Common myeloid progenitor, CD34-positive (primary cell): ENCODE measurements at places on chromosomes 6 and 20.

- DNase-seq, result no peak
Measured at GRCh38 chr20:62208795-62209755, 11.0 kb downstream of the HRH3 start.

DNA sequence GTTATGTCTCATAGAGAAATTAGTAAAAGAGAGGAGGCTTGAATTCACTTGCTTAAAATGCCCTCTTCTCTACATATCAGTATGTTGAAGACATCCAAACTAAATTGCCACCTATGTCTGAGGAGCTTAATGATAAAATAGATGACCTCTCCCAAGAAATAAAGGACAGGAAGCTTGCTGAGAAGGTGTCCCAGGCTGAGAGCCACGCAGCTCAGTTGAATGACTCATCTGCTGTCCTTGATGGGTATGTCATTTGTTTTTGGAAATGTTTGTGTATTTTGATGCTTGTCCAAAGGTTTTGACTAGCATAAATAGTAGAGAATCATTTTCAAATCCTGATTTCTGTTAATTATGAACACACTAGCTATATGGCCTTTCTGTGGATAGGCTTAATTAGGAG, 307.7 kb downstream of the ARHGAP18 start:
- no peak for DNase-seq

DNA sequence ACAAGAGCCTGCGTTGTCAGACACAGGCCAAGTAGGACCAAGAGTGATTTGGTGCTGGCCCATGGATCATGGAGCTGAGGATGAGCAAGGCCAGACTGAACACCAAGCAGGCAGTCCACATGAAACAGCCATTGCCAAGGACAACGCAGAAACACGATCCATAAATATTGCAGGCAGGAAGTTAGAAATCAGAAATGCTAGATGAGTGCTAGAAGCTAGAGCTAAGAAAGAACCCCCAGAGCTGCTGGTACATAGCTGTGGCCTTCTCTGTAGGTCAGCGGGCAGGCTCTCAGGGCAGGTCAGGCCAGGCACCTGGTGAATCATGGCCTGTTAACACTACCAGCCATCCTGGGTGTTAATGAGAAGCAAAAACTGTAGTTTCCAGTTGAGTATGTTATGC, 119.7 kb downstream of the ALDH8A1 start:
- DNase-seq, result no peak

DNA sequence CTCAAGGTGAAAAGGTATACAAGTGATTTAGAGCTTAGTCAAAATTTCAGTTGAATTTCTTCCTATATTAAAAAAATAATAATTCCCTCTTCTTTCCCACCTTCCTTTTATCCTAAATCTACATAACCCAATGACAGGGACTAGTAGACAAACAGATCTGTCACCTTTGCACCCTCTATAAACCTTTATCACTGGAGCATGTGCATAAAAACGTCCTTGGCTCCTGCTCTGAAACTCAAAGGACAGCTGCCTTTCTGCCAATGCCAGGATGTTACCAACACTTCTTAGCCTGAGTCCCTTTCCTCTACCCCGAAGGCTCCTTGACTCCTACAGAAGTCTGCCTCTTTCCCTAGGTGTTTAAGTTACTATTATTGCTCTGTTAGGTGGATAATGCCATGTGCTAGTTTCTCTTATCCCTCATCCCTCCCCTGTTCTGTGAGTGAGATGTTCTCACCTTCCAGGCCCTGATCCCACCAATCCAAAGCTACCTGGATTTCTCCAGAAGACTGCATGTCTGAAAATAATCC, 4.3 kb downstream of the CLVS2 start:
- no peak for DNase-seq

GRCh38 chr6:4920914-4921410, 82.9 kb downstream of the RPP40 start:
- no peak for DNase-seq

- no peak for DNase-seq
Measured at GRCh38 chr20:42589976-42590639, 599.6 kb downstream of the PTPRT start.
